ENCODE measurements at places on chromosomes 1 and 21.

- DNase-seq, result no peak
Observed at GRCh38 chr1:28233264-28233606, 406 bp upstream of the DNAJC8 start.

DNA sequence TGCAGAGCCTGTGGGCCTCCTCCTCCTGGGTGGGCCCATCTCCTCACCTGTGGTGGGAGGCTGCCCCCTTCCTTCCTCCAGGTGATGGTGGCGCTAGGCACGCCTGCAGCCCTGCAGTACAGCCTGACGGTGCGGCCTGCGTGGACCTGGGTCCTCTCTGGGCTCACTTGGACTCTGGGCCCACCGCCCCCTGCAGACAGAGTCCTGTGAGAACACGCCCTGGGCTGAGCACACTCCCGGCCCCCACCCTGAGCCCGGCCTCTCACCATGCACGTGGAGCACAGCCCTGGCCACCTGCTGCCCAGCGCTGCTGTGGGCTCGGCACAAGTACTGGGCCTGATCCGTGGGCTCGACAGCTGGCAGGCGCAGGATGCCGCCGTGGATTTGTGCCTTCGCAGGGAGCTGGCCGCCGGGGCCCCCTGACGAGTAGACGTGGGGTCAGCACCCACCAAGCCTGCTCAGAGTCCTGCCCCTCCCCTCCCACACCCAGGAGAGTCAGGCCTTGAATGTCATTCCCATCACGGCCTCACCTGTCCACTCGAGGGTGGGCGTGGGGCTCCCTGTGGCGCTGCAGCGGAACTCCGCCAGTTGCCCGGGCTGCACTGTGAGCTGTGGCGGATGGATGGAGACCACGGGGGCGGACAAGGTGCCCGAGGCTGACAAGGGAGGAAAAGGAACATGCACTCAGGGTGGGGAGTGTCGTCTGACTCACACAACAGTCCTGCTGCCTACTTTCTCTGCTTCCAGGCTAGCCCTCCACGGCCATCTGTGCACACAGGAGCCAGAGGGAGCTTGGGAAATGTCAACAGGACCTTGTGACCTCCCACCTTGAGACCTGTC lies 43.4 kb downstream of the LDLRAD2 start:
- no peak for DNase-seq

- no peak for DNase-seq
Observed at GRCh38 chr1:6270401-6270800, 9.5 kb upstream of the GPR153 start.

- DNase-seq, result no peak
Observed at GRCh38 chr1:108199201-108199691, 897 bp downstream of the SLC25A24 start.

- DNase-seq, result no peak
Observed at GRCh38 chr1:238581332-238581731, 690.6 kb upstream of the ZP4 start.

DNA sequence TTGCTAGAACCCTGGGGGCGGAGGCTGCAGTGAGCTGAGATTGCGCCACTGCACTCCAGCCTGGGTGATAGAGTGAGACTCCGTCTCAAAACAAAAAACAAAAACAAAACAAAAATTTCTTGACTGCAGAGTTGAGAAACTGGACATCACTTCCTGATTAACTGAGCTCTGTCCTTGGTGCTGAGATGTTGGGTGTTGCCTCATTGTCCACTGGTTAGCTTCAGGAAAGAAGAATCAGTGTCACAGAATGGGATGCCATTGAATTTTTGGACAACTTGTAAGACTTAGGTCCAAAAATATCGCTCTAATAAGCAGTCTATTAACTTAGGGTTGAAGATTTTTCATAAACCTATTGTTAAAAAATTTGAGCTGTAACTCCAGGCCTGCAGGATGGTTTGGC lies 23.8 kb upstream of the KCNA10 start:
- DNase-seq, result no peak

DNA sequence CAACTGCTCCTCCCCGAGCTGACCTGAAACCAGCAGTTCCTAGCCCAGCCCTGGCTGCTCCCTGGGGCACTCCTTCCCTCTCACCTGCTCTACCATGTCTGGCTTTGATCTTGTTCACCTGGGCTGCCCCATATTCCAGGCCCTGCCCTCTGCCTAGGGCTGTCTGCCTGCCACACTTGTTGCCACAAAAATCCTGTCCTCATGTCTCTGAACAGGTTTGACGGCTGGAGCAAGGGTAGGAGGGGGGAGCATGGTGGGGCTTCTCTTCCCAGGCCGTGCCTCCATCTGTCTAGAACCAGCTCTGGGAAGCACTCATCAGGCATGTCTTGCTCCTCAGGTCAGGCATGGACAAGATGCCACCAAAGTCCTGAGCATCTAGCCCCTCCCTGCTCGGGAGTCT lies 44.3 kb upstream of the WNT2B start:
- DNase-seq, result no peak

DNA sequence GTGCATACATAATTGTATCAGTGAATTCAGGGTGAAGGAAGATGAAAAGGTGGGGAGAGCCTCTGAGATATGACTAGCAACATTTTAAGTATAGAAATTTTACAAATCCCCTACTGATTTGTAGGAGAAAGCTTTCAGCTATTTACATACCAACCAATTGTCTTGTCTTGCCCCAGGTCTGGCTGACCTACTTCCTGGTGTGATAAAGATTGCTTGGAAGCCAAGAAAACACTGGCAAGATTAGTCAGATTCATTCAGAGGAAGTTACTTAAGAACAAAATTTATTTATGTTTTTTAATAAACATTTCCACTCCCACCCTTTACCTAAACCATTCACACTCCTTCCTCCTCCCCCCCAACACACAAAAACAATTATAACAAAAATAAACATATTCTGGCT lies 17.5 kb downstream of the PTGS2 start:
- no peak for DNase-seq

DNA sequence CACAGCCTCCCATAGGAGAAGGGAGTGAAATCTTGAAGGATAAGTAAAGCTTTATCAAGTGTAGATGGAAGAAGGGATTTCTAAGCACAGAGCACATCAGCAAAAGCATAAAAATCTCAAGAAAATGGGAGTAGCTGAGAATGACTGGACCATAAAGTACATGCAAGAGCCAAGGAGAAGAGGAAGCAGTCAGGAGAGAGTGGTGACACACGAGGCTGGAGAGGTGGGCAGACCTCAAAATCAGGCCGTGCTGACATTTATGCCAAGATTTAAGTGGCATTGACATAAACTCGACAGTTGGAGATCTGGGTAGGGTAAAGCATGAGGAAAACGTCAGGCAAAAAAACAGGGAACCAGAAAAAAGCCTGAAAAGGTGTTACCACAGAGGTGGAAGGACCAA lies 62.3 kb downstream of the GFI1 start:
- DNase-seq, result no peak

- no peak for DNase-seq
Observed at GRCh38 chr1:77942400-77943140, 36.3 kb downstream of the FUBP1 start.

DNA sequence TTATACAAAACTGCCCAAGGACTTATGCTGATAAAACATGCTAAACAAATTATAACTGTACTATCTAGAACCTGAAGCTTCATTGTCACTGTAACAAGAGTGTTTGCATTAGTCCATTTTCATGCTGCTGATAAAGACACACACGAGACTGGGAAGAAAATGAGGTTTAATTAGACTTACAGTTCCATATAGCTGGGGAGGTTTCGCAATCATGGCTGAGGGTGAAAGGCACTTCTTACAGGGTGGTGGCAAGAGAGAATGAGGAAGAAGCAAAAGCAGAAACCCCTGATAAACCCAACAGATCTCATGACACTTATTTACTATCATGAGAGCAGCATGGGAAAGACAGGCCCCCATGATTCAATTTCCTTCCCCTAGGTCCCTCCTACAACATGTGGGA lies 100.4 kb downstream of the SPATA6 start:
- no peak for DNase-seq

- DNase-seq, result no peak
Observed at GRCh38 chr1:187692799-187693198, 864.0 kb downstream of the PLA2G4A start.

- DNase-seq, result no peak
Observed at GRCh38 chr1:115495111-115495510, 146.7 kb upstream of the VANGL1 start.

DNA sequence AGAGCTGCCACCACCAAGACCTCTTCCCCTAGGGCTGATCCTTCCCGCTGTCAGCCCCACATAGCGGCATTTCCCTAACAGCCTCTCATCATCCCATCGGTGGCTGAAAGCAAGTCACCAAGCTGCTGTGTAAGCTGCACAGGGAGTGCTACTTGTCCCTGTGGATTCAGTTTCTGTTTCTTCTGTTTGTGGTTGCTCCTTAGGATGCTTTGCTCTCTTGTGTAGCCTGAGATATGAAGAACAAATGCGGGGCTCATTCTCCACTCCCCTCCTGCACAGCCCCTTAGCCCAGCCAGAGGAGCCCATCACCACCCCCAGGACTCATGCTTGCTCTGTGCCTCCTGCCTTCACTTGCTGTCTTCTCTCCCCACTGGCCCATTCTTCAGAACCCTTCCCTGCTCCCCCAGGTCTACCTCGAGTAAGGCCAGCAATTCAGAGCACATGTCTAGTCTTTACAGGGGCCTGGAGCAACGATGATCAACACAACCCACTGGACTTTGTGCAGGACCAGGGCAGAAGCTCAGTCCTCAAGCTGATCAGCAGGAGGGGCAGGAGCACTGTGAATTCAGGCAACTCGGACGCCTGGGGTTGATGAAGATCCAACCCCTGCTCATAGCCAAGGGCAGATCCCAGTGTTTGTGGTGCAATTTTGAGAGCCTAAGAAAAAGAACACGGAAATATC lies 82.6 kb upstream of the GALNT2 start:
- no peak for DNase-seq

DNA sequence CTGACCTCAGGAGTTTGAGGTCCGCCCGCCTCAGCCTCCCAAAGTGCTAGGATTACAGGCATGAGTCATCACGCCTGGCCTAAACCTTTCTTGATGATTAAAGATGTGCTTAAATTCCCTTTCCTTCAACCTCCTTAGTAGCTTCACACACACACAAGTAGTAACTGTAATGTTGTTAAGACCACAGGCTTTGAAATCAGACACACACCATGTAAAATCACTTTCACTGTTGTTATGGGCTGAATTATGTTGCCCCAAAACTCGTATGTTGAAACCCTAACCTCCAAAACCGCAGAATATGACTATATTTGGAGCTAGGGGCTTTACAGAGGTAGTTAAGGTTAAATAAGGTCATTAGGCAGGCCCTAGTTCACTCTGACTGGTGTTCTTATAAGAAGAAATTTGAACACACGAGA lies 180.2 kb downstream of the NR5A2 start:
- no peak for DNase-seq
